ENCODE measurements at places on chromosomes 11 and 22.
A peak's percentile ranks its signal among the peaks of the same experiment; 100 is the strongest.

GRCh38 chr11:10405865-10406592 is 49.0 kb upstream of the AMPD3 start:
- peak; percentile 80 for DNase-seq

DNA sequence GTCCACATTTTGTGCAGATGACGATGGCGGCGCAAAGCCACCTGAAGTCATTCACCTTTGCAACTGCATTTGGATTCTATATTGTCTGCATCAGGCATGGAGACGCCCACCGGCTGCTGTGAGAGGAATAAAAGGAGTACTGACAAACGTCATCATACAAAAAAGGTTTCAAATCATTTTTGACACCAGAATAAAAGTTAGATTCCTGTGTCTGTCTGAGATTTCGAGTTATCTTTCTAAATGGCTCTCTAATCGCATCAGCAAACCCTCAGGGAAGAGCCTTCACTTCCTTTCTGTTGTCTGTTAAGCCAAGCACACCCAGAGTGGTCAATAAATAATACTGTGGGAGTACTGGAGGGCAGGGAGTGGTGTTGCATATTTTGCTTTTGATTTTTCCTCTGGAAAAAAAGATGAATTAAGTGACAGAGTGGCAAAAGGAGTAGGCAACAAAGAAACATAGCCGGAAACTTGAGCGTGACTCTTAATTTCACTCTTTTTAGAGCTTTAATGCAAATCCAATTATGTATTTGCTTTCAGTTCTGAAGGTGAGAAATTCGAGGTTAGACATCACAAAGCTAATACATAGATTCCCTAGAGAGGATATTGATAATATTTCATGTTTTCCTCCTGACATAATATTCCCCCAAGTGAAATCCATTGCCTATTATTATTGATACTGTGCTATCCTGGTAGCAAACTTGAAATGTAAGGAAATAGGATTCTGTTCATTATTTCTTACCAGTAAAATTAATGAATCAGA is 150.8 kb upstream of the MTMR2 start:
- DNase-seq: no peak

GRCh38 chr11:60950024-60950423 is 2.0 kb downstream of the SLC15A3 start:
- no peak for DNase-seq

- DNase-seq: no peak
These were observed 3.8 kb downstream of the FLI1 start for GRCh38 chr11:128697645-128698174.

GRCh38 chr11:13415201-13415600 is 47.8 kb downstream of the BTBD10 start:
- DNase-seq: no peak

DNA sequence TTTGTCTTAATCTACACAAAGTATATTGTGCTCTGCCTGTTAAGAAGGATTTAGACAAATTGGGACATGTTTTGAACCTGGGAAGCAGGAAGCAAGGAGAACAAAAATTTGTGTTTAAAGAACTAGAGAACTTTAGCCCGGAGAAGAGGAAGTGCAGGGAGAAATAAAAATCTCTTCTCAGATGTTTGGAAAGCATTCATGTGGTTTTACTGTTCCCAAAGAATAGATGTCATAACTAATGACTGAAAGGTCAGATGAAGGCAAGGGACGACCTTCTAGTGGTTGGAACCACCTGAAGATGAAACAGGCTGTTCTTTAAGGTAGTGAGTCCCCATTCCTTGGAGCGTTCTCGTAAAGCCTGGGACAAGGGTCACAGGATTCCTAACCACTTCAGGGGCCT is 38.3 kb downstream of the IRAG1 start:
- DNase-seq: peak; percentile 39

GRCh38 chr22:46542011-46542985 is 4.9 kb upstream of the CELSR1 start:
- peak; percentile 77 for DNase-seq

DNA sequence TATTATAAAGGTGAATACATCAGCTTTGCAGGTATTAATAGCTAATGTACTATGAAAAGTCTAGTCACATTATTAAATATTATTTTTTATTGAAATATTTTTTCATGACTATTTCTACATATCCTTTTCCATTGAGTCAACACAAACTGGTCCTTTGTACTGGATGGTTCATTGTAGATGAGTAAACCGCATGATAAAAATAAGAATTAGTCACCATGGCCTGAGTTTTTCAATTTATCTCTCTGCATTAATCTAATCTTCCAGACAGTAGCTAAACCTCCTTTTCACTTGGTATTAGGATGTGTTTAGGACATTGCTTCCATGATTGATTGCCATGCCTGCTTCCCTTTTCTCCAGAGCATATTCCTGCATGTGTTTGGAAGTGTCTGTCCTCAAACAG is 439.4 kb upstream of the ARHGAP42 start:
- no peak for DNase-seq

DNA sequence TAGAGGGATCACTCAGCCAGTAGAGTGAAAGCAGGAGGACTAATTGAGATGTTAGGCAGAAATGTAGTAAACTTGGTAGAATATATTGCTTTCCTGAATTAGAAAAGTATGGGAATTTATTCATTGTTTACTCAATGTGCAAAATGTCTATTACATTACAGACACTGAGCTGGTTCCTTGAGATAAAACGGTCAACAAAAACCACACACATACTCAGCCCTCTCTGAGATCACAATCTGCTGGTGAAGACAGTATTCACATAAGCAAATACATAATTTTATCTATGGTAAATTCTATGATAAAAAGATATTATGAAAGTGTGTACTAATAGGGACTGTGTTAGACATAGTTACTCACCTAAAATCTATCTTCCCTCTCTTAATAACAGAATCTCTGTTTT is 833.5 kb downstream of the KCNA4 start:
- DNase-seq: no peak

GRCh38 chr22:32842486-32842885 is 41.0 kb downstream of the TIMP3 start:
- no peak for DNase-seq

GRCh38 chr11:129230006-129230405 is 37.9 kb upstream of the ARHGAP32 start:
- no peak for DNase-seq

DNA sequence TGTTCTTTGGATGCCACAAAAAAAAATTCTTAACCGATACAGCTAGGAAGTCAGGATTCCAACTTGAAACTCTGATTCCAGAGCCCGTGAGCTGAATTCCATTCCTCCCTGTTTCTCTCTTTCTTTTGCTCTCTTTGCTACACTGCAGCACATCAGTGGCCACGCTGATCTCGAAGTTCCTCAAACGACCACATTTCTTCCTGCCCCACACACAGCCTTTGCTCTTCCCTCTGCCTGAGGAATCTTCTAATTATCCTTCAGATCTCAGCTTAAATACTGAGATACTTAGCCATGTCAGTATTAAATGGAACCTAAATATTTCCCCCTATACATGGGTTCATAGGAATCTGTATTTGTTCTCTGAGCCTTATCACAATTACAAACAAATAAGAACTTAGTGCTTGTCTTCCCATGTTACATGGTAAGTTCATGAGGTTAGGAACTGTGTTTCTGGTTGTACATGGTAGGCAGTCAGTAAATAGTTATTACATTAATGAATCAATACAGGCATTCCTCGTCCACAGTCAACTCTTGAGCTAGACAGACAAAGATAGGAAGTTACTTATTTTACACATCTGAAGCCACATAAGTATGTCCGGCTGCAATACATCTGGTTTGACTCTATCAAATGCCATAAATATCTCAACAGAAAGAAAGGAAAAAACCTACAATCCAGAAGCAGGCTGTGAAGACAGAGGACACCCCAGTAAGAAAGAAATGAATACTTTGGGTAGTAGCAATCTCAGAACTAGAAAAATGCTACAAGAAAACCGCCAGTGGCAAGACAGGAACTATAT is 86.6 kb downstream of the MAML2 start:
- DNase-seq: peak; percentile 74

DNA sequence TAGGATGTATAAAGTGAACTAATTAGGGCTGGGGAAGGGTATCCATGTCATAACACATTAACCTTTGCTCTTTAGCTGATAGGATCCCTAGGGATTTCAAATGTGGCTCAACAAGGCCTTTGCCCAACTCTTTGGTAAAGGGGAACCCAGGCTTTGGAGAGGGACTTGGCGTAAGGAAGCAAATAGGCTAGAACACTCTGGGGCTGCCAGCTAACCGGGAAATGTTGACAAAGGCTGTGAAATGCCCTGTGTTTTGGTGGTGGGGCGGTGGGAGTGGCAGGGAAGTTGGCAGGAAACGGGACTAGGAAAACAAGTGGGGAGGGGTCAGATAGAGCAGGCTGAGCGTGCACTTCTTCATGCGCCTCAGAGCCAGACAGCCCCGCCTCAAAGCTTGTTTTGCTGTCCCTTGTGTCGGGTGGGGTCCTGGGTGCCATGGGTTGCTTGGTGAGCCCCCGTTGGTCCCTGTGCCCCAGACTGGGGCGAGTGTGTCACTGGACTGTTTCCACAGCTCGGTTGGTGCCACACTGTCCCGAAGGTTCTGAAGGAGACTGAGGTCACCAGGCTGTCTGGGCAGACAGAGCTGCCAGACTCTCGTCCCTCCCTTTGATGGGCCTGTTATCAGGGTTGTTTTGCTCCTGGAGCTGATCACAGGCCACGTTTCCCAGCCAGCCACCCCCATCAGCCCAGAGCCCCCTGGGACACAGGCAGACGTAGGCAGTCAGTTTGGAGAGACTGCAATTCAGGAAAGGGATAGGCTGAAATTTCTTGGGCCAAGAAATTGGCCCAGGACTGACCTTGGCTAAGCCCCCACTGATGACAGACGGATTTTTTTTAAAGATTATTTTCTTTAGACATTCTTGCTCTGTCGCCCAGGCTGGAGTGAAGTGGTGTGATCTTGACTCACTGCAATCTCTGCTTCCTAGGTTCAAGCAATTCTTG is 19.6 kb downstream of the KCTD21 start:
- DNase-seq: no peak

DNA sequence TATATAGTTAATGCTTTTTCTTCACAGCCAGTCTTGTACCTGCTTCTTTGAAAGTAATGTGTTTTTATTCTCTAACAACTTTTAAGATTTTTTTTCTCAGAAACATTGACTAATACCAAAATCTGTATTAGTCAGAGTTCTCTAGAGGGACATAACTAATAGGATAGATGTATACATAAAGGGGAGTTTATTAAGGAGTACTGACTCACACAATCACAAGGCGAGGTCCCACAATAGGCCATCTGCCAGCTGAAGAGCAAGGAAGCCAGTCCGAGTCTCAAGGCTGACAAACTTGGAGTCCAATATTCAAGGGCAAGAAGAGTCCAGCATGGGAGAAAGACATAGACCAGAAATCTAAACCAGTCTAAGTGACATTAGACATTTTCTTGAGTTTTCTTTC is 140.0 kb downstream of the RAB38 start:
- no peak for DNase-seq

GRCh38 chr11:60776167-60776566 is 9.0 kb upstream of the MS4A10 start:
- DNase-seq: no peak

DNA sequence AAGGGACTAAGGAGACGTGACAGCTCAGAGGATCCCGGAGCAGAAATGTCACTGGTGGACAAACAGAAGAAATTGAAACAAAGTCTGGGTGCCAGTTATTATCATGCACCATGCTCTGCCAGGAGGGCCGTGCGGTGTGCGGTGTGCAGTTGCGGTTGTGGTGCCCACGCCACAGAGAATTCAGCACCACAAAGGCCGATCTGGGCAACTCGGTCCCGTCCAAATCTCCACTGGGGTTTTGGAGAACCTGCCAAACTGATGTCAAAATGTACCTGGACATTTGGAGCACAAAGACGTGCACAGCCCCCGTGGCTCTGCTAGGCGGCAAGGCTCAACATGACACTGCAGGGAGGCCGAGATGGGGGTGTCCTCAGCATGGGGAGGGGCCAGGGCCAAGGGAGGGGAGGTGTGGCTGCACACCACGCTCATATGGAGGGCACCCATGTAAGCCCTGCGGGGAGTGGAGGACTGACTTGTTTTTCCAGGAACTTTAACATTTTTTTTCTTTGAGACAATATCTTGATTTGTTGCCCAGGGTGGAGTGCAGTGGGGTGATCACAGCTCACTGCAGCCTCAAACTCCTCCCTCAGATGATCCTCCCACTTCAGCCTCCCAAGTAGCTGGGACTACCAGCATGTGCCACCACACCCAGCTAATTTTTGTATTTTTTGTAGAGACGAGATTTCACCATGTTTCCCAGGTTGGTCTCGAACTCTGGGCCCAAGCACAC is 39.4 kb downstream of the GNB1L start:
- no peak for DNase-seq

DNA sequence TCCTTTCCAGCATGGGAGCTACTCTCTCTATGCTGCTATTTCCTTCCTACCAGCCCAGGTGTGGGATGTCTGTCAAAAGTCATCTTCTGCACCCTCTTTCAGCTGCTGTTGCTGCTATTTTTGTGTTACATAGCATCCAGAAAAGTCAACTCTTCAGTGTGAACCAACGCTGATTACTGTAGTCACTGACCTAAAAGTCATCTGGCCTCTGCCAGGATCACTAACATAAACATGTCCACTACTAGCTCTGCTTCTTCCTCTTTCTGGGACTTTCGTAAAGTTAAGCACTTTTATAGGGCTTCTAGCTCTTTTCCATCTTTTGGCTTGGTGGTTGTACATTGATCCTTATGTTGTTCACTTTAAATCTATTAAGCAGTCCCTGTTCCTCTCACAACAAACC is 90.2 kb upstream of the CARD18 start:
- no peak for DNase-seq

DNA sequence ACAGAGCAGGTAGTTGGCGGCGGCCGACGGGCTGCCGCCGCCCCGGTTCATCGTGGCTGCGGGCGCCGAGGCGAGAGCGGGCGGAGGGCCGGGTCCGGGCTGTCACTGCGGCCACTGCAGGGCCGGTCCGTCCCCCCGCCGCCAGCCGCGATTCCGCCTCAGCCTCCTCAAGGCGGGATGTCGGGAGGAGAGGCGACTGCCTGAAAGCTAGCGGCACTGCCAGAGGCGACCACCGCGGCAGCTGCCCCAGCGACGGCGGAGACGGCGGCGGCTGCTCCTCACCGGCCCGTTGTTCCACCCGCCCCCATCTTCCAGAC is 234 bp downstream of the SESN3 start:
- DNase-seq: no peak

GRCh38 chr22:48869161-48869560 is 958.5 kb downstream of the BRD1 start:
- no peak for DNase-seq

GRCh38 chr11:123452794-123453193 is 22.7 kb downstream of the GRAMD1B start:
- no peak for DNase-seq

DNA sequence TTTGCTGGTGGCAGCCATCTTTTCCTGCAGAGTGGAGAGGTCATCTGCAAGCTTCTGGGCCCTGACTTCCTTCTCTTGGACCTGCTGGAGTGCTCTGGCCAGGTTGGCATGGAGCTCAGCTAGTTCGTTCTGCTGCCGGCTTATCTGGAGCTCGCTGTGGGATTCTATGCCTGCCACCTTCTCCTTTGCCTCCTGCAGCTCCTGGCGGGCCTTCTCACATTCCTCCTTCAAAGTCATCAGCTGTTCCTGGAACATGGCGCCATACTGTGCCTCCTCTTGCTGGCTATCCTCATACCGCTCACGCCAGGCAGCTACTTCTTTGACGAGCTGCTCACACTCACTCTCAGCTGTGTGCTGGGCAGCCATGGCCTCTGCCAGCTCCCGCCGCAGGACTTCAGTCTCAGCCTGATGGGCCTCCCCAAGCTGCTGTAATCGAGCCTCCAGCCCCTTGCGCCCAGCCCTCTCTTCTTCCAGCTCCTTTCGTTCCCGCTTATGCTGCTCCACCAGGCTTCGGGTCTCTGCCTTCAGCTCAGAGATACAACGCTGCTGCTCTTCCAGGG is 16.1 kb downstream of the IL18BP start:
- DNase-seq: no peak

GRCh38 chr11:82869657-82870056 is 30.6 kb downstream of the PRCP start:
- DNase-seq: no peak

- DNase-seq: no peak
These were observed 235.8 kb upstream of the PITPNB start for GRCh38 chr22:28154861-28155260.

Data from KBM-7 (cell line).